C1 segment of cervical spinal cord (tissue), 14 donors: ENCODE measurements at places on chromosomes 2 and 18.

DNA sequence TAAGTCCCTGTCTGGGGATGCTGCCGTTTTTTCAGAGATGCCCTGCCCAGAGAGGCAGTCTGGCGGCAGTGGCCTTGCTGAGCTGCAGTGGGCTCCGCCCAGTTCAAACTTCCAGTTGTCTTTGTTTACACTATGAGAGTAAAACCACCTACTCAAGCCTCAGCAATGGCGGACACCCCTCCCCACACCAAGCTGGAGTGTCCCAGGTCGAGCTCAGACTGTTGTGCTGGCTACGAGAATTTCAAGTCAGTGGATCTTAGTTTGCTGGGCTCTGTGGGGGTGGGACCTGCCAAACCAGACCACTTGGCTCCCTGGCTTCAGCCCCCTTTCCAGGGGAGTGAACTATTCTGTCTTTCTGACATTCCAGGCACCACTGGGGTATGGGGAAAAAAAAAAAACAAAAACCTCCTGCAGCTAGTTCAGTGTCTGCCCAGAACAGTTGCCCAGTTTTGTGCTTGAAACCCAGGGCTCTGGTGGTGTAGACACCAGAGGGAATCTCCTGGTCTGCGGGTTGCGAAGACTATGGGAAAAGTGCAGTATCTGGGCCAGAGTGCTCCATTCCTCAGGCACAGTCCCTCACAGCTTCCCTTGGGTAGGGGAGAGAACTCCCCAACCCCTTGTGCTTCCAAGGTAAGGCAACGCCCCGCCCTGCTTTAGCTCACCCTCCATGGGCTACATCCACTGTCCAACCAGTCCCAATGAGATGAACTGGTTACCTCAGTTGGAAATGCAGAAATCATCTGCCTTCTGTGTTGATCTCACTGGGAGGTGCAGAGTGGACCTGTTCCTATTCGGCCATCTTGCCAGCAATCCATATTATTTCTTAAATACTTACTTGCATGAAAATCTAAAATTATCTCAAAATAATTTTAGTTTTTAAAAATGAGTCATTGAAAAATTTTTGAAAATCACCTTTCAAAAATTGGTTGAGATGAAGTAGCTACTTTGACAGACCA lies 338.0 kb downstream of the OSR1 start:
- no peak for DNase-seq

DNA sequence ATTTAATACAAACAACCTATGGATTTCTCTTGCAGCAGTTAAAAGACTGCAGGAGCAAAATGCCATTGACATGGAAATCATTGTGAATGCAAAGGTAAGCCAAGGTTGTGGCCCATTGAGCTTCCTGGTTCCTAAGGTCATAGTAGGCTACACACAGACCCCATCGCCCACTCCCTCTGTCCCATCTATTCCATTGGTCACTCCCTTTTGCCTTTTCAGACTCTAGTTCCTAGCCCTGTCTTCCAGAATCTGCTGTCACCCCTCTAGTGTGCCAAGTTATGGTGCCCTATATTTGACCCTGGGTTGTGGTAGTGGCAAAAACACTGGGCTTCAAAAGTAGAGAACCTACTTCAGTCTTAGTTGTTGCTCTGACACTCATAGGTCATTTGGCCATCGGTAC lies 44.7 kb downstream of the UGP2 start:
- DNase-seq: no peak

GRCh38 chr2:197388866-197389587 lies 45.8 kb downstream of the SF3B1 start:
- no peak for DNase-seq

- no peak for DNase-seq
Observed at GRCh38 chr2:229257985-229258384, 13.1 kb downstream of the PID1 start.

DNA sequence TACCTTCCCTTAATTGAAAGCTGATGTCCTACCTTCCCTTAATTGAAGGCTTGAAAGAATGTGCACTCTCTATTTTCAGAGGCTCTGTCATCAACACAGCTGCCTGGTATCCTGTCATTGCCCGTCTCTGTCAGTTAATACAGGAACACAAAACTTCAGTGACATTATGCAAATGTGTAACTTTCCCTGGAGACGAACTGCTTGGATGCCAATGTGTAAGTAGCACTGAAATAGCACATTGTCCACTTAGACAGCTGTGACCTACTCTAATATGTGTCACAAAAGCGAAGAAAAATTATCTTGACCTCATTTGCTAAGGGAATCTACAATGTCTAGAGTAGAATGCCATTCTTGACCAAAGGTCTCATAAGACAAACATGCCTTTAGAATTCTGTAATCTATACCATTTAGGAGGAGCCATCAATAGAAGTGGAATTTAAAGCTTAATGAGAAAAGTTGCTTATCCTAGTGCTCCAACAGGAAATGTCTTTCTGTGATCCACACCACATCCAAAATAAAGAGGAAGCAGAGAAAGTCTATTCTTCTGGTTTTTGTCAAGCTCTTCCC lies 138.1 kb downstream of the BARD1 start:
- no peak for DNase-seq

- no peak for DNase-seq
Observed at GRCh38 chr18:44741511-44741910, 60.8 kb downstream of the SETBP1 start.

DNA sequence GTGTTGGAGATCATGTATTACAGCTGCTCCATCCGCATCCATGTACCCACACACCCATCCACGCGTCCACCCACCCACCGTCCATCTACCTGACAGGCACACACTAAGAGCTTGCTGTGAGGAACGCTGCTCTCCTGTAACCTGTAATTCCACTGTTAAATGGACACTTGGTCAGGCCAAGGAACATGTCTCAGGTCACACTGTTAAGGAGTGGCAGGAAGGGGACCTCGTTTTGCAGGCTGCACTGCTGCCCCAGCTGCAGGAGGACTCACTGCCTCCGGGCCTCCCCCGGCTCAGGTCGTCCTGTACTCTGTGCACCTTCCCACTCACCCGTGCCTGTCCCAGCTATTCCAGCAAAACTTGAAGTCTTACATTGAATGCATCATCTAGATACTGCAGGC lies 170.5 kb downstream of the EIPR1 start:
- no peak for DNase-seq

DNA sequence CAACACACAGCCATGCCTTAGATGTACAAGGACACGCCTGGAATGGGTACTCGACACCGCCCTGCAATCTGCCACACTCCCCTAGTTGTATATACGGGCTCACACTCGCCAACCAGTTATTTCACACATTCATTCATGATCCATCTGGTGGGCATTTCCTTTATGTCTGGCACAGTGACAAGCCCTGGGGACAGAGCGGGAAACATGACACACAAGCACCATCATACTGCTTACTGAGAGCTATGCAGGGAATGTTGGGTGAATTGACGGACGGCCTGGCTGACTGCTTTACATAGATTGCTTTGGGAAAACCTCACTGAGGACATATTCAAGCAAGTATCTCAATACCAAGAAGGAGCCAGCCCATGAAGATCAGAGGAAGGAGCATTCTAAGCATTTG lies 448.0 kb upstream of the SPRED2 start:
- no peak for DNase-seq

DNA sequence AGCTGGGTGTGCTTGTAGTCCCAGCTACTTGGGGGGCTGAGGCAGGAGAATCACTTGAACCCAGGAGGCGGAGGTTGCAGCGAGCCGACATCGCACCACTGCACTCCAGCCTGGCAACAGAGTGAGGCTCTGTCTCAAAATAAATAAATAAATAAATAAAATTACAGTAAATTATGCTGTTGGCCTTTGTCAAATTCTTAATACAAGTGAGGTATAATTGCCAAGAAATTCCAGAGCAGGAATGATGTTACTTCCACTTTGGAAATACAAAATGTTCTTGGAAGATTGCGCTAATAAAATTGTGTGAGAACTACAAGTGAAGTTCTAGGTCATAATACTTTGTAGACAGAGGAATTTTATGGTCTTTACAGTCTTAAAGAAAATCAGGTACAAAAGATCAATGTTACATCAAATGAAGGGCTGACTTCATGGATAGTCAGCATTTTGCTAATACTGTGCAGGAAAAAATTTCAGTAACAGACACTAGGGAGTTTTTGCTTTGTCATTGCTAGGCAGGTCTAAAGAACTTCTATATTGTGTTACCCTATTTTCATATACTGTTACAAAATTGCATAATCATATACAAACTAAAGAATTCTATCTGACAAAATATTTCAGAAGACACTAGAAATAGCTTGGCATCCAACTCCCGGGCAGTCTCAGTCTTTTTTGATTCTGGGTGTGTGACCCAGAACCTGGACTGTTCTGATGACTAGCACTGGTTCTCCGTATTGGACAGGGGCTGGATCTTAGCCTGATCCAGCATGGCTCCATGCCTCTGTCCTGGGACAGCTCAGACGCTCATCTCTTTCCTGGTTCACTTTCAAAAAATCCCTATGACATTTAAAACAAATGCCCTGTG lies 76.0 kb upstream of the STK17B start:
- DNase-seq: no peak
